ENCODE measurements at places on chromosomes 16 and 17.

DNA sequence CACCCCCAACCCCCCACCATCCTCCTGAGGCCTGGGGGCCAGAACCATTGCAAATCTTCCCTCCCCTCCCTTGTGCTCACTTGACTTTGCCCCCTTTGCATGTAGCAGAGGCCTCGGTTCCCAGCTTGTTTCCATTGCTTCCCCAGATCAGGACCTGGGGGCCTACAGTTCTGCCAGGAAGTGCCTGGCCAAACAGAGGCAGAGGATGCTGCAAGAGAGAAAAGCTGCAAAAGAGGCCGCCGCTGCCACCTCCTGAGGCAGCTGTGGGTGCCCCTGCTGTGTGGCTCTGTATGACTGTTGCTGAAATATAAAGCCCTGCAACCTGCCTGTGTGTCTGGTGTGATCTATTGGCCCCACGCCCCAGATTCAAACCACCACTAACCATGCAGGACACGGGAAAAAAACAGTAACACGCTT is 2.3 kb downstream of the NDUFB10 start:
- no peak for DNase-seq

DNA sequence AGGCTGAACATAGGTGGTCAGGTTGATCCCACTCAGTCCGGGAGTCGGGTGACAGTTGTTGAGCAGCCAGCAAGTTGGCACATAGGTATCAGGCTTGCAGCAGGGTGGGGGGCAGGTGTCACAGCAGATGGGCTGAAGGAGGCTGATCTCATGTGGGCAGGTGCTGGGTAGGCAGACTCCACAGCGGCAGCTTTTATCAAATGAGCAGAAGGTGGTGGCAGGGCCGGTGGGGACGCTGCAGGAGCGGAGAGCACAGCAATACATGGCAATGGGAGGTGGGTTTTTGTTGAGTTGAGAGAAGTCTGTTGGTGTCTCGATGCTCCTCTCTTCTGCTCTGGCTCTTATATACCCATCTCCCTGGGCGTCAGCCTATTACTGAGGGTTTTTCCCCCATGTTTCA is at the start of gene KRTAP3-1:
Gene KRTAP3-1, minus strand, starts transcription at position 318 of the 400 bp plus-strand sequence. Its CDS starts 54 bp downstream, at position 264.
- DNase-seq = no peak

- DNase-seq = no peak
Measured at GRCh38 chr17:15249487-15249886, 15.6 kb downstream of the PMP22 start.

GRCh38 chr17:62009220-62009619 is 55.9 kb downstream of the MED13 start:
- DNase-seq = no peak

GRCh38 chr17:17792551-17793377 is 44.0 kb downstream of the SREBF1 start:
- DNase-seq = no peak

- DNase-seq = no peak
Measured at GRCh38 chr17:82127704-82128103, 29.7 kb upstream of the FASN start.

GRCh38 chr16:22684574-22685458 is 129.1 kb upstream of the HS3ST2 start:
- DNase-seq = no peak

DNA sequence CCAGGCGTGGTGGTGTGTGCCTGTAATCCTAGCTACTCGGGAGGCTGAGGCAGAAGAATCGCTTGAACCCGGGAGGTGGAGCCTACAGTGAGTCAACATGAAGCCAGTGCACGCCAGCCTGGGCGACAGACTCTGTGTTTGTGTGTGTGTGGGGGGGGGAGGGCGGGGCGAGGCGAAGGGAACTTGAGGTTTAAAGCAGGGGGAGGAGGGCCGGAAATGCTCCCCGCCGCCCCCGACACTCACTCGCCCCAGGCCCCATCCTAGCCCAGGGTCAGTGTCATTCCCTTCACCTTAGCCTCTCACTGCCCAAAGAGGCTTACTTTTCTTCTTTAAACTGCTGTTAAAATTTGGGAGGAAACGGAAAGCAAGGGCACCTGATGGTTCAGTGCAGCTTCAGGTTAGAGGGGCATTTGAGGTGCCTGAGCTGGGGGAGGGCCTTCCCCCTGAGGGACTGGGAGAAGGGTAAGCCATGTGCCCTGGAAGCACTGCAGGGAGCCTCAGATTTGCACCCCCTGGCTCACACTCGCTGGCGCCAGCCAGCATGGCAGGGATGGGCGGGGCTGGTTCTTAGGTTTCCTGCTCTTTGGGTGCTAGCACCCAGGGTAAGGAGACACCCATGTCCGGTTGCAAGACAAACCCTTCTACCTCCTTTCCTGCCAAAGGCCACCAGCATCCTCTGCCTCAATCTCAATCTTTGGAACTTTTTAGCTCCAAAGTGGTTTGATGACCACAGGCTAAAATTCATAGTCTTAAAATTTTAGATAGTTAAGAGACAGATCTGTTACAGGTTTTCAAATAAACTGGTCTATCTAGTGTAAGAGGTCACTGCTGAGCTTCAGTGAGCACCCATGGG is 2.2 kb upstream of the LIMD2 start:
- DNase-seq = no peak

GRCh38 chr16:70686376-70687101 is 686 bp upstream of the MTSS2 start:
- DNase-seq = peak; percentile 61

GRCh38 chr17:55702150-55702549 is 20.5 kb downstream of the TMEM100 start:
- no peak for DNase-seq

GRCh38 chr17:40556198-40556661 is 9.0 kb downstream of the CCR7 start:
- no peak for DNase-seq

- DNase-seq = no peak
Measured at GRCh38 chr17:2400474-2400866, 390 bp downstream of the MNT start.

DNA sequence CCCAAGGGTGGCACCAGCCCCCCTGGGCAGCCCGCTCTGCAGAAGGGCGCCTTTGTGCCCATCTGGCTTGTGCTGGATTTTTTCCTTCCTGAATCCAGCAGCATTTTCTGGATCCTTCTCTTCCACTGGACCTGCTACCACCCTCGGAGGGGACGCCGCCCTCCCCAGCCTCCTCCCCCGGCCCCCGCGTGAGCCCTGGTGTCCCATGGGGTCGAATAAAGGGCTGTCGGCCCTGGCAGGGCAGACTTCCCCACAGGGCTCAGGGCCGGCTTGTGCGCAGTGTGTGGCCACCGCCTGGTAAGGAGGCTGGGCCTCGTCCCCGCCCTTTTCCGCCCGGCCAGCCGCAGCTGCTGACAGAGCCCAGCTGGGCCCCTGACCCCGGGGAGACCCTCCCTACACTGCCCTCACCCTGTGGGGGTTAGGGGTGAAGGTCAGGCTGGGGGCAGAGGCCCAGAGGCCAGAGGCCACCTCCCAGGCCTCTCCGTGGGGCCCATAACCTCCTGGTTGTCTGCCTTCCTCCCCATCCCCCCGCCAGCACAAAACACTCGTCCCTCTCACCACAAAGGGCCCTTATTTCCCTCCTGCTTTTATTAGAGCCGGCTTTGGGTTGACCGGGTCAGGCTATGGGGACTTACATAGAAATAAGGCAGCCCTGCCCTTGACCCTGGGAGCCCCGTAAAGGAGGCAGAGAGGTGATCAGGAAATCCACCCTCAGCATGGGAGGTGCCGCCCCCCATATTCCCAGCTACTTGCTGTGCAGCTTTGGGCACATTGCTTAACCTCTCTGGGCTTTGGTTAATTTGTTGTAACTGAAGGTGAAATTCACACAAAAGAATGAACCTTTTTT is 179.3 kb upstream of the CIBAR2 start:
- DNase-seq = peak; percentile 91

DNA sequence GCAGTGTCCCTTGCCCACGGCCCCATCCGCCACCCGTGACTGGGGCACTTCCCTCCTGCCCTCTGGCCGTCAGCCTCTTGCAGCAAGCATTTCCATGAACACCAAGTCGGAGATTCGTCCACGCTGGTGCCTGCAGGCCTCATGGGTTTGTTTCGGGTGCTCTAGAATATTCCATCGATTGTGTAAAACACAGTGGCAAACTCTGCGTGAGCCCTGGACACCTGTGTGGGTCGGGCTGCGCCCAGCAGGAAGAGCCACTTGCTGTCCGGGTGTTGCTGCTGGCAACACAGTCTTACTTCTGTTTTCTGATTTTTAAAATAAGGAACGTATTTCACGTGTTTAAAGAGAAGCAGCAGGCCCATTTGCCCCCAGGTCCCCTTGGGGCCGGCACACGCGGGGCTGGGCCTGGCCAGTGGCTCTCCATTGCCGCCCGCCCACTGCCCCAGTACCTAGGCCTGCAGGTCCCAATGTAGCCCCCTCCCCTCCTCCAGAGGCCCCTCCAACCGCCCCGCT is 10.0 kb downstream of the CYBC1 start:
- no peak for DNase-seq

- DNase-seq = peak; percentile 34
Measured at GRCh38 chr17:31918701-31919128, 17.2 kb upstream of the UTP6 start.

DNA sequence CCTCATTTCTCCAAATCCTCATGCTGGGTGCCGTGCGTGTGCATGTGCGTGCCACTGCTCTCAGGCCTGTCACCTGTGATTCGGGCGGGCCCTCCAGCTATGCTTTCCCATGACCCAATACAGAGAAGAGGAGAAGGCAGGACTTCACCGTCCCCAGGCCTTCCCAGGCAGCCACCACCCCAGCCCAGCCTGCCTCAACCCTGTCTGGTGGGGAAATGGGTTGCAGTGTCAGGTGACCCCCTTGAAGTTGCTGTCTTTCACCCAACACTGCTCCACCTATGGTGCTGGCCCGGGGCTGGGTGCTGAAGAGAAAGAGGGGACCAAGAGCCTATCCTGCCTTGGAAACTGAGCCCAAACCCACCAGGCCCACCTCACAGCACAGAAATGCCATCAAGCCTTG is 94.7 kb downstream of the GOSR1 start:
- DNase-seq = no peak

DNA sequence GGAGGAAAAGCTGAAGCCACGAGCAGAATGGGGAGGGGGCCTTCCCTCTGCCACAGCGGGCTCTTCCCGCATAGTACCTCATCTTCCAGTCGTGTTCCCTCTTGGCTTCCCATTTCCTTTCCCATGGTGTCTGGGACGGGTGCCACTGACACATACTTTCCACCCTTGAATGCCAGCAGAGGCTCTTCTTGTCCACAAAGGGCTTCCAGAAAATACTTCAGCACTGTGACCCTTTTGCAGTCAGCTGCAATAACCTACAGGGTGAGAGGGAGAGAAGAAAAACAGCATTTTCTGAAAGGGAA is 30.7 kb downstream of the HIC1 start:
- DNase-seq = no peak

- peak; percentile 77 for DNase-seq
Measured at GRCh38 chr16:86072328-86073102, 173.6 kb downstream of the IRF8 start.

DNA sequence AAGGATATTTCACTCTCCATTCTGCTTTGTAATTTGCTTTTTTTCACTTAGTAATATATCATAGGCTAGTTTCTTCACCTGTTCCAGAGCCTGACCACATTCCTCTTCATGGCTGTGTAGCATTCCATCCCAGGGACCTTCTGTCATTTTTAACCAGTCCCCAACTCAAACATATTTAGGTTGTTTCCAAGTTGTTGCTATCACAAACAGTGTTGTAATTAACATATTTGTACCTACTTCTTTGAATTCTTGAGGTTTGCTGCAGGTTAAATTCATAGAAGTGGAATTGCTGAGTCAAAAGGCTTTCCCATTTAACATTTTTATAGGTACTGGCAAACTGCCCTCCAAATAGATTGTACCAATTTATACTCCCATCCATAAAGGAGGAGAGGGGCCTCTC is 65.1 kb upstream of the MED9 start:
- no peak for DNase-seq

DNA sequence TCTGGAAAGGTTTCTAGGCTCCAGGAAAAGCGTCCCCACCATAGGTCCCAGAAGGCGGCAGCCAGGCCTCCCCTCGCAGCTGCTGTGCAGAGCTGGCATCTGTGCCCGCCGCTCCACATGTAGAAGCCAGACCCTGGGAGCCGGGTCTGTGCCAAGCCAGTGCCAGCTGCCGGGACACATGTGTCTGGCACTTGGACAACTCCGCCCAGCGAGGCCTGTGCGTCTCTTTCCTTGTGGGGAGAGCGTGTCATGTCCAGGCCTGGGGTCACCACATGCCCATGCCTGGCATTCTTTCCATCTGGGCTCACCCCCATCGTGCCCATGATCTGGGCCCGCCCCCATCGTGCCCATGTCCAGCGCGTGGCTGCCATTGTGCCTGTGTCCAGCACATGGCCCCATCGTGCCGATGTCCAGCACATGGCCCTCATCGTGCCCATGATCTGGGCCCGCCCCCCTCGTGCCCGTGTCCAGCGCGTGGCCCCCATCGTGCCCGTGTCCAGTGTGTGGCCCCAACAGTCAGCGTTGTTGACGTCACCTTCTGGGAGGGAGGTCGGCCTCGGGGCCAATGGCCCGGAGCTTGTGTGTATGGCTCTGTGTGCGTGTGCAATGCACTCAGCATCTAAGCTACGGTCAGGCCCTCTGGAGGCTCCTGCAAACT is 13.3 kb upstream of the ACSF3 start:
- no peak for DNase-seq

GRCh38 chr16:58236831-58237230 is 38.9 kb upstream of the CSNK2A2 start:
- no peak for DNase-seq

DNA sequence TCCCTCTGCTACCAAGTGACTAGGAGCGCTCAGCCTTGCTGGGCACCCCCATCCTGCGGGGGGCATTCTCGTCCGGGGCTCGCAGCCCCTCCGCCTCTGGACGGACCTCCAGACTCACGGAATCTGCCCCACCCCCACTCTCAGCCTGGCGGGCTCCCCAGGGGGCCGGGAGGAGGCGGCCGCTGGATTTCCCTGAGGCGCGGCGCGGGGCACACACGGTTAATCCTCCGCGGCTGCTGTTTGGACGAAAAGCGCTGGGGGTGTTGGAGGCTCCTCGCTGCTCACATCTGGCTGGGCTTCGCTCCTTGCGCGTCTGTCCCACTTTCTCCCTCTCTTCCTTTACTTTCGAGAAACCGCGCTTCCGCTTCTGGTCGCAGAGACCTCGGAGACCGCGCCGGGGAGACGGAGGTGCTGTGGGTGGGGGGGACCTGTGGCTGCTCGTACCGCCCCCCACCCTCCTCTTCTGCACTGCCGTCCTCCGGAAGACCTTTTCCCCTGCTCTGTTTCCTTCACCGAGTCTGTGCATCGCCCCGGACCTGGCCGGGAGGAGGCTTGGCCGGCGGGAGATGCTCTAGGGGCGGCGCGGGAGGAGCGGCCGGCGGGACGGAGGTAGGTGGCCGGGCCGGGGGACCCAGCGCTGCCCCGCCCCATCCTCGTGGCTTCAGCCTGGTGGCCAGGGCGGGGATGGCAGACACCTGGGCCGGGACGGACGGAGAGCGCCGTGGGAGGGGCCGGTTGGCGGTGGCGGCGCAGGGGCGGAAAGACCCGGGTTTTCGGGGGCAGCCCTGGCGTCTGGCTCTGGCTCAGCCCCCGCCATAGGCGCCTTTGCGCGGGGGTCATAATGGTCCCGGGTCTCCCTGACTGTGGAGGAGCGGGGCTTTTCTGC is at the start of gene C1QTNF1:
Gene C1QTNF1, plus strand, starts transcription at position 284 of the 886 bp plus-strand sequence. CDS start 19,800 bp downstream, outside the sequence.
- DNase-seq = no peak

GRCh38 chr17:44557651-44558285 is 484 bp downstream of the FZD2 start:
- DNase-seq = no peak

GRCh38 chr16:53100889-53101288 is 46.1 kb downstream of the CHD9 start:
- DNase-seq = no peak

Measured in HuH-7 (cell line).